ENCODE measurements at places on chromosomes 3 and 15.

DNA sequence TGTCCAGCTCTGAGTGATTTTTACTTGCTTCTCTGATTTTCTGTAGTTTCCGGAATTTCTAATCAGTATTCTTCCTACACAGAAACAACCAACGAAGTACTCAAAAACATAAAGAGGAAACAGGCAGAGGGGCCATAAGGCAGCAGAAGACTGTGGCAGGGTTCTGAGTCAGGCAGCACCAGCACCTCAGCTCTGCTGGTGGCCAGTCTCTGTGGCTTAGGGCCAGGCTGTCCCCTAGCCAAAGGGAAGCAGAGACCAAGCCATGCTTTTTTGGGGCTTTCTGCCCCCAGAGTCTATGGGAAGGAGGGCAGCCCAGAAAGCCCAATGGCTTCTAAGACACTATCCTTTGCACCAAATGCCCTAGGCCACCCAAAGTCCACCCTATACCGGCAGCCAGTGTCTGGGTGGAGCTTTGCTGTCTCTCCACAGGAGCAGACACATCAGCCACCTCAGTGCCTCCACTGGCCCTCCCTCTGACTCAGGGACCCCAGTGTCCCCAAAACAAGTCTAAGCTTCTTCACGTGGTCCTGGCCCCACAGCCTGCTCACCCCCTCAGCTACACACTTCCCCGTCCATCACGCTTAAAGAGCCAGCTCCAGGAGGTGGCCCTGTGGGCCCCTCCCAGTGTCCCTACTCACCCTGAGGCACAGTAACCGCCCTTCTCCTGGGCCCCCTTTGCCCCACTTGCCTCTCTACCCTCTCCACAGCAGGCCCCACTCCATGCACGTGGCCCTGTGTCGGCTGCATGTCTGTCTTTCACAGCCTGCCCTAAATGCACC is 46.2 kb downstream of the CCDC12 start:
- DNase-seq: no peak

DNA sequence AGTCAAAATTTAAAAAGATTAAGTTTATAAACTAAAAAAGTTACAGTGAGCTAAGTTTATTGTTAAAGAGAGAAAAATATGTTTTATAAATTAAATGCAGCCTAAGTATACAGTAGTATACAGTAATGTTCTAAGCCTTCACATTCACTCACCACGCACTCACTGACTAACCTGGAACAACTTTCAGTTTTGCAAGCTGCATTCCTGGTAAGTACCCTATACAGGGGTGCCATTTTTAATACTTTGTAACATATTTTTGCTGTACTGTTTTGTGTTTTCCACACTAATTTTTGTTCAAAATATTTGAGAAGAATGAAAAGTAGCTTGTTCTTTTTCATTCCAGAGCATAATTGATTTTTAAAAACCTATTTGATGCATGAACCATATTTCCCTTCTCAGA is 524.9 kb downstream of the RBMS3 start:
- no peak for DNase-seq

- DNase-seq: no peak
Measured at GRCh38 chr15:60115579-60116380, 111.7 kb downstream of the FOXB1 start.

GRCh38 chr15:73787621-73788020 is 34.5 kb upstream of the INSYN1 start:
- DNase-seq: no peak

GRCh38 chr3:127037971-127038446 is 55.1 kb downstream of the PLXNA1 start:
- no peak for DNase-seq

DNA sequence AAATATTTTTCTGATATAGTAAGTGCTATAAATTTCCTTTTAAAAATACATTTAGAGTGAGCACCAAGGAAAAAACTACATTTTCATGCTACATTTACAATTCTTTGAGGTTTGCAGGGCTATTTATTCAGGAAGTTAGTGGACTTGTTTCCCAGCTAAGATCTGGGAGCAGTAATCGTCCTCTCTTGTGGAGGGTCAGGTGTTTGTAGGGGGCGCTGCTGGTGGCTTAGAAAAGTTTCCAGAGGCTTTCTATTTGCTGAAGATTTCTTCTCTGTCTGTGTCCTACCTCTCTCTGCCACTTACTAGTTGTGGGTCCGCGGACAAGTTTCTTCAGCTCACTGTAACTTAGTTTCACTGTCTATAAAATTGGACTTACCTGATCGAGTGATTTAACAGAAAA is 163.9 kb downstream of the PEX5L start:
- no peak for DNase-seq

DNA sequence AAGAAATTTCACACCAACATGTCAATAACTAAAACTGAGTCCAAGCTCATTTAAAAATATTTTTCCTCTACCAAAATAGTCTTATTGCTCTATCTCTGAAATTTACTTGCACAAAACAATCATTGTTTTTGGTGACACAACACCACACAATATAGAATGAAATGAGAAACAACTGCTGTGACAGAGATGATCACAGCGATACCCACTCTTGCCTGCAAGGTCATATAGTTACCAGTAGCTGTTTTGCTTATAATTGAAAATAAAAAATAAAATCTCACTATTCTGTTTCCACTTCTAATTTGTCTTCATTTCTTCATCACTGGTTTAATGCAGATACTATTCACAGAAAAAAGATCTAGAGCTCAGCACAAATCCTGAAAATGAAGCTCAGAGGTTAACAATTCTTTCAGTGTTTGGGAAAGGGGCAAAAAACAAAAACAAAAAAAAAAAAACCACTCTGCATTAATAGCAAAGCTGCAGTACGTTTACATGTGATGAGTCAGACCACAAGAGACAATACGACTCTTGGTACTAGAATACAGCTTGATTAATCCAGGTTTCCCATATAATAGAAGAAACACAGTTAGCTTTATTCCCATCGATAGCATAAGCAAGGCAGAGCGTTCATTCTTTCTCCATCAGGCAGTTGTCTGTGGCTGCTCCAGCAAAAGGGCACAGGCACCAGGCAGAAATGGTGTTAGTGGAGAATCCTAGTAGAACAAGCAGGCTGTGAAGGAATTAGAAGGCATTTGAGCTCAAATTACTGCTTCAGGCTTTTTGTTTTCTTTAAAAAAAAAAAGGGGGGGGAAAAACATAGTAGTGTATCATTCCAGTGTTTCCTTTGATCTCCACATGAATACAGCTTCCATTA is 773 bp downstream of the ANKRD28 start:
- DNase-seq: no peak

DNA sequence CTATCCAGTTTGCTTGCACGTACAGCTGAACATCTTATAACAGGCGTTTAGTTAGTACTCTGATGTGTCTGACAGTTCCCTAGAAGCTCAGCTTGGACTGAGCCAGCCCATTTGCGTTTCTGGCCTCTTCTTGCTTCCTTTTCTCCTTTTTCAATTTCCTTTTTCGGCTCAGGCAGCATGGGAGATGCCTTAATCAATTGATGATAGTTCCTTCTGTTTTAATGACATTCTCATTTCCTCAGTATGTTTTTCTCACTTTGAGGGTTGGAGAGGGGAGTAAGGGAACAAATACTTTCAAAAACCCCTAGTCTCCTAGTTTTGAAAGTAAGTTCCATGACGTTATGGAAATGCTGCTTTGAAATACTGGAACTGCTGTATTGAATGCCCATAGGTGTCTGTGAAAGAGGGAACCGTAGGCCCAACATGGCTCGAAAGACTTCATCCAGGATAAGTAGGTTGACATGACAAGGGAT is 18.9 kb downstream of the IL1RAP start:
- DNase-seq: no peak

DNA sequence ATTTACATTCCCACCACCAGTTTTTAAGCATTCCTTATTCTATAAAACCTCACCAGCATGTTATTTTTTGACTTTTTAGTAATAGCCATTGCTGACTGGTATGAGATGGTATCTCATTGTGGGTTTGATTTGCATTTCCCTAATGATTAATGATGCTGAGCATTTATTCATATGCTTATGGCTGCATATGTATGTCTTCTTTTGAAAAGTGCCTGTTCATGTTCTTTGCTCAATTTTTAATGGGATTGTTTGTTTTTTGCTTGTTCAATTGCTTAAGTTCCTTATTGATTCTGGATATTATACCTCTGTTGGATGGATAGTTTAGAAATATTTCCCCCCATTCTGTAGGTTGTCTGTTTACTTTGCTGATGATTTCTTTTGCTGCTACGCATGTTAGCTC is 16.1 kb downstream of the TBC1D5 start:
- no peak for DNase-seq

GRCh38 chr3:186998937-186999368 is 68.6 kb downstream of the ST6GAL1 start:
- no peak for DNase-seq

DNA sequence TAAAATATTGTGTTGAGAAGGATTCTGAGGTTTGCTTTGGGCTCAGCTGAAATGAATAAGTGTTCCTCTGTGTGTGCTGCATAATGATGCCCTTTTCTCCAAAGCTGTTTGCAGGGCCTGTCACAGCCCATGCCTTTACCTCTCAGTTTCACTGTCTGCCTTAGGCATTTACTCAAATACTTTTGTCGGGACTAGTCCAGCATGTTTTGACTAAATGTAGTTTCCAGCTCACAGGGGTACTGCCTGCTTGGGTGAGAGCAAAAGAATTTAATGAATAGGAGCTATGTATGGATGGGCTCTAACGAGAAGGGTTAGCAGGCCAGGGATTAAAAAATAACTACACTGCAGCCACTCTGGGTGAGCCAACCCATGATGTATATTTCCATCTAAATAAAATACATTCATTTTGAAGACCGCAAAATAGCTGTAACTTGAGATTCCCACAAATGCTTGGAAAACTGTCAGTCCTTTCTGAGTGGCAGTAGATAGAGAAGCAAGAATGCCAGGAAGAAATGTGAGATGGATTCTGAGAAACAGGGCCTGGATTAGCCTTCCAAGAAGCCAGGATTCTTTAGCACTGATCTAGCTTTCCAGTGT is 549.2 kb upstream of the TBL1XR1 start:
- no peak for DNase-seq

GRCh38 chr3:119294696-119295671 is 801 bp downstream of the ARHGAP31 start:
- peak; percentile 27 for DNase-seq

DNA sequence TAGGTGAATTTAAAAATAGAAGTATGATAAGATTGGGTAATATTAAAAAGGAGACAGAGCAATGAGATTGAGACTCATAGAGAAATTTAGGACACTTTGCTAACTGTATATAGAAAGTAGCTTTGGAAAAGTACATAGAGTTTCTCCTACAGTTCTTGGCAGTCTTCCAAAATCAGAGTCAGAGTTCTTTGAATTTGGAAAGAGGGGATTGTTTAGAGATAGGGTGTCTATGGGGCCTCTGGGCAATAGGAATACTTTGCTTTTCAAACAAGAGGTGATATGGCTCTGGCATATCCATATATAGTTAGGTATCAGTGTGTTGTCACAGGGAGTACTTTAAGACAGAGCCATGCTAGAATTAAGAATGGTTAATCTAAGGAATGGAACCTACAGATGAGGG is 477.1 kb upstream of the KCNMB2 start:
- no peak for DNase-seq

DNA sequence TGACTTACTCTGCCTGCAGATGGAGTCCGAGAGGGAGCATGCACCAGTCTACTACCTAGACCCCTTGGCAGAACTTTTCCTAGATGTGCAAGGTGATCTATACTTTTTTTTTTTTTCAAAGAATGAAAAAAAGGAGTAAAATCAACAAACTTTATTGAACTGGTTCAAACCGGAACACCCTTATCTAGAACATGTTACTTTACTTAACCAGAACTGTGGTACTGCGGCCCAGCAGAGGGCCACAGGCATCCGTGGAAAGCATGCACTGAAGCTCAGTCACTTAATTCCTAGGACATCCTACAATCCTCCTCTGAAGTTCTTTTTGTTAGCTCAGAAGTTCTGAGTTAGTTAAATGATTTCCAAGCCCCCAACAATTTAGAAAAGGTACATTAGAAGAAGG is 21.6 kb downstream of the CHAC1 start:
- no peak for DNase-seq

DNA sequence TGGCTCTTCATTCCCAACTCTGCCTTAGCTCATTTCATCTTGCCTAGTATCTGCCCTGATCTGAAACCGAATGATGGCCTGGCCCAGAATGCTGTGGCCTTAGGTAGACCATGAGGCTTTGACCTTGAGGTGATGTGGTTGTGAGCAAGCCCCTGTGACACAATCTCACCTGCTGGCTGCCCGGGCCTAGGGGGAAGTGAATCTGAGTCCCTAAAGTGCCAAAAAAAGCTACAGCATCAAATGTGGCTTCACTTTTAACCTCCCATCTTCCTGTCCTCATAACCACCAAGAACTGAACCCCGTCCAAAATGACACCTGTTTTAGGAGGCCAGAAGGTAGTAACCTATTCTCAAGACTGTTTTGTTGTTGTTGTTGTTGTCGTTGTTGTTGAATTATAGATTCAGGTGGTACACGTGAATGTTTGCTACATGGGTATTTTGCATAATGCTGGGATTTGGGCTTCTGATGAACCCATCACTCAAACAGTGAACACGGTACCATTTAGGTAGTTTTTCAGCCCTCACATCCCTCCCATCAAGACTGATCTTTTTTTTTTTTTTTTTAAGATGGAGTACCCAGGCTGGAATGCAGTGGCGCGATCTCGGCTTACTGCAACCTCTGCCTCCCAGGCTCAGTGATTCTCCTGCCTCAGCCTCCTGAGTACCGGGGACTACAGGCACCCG is 54.6 kb downstream of the MCCC1 start:
- no peak for DNase-seq

DNA sequence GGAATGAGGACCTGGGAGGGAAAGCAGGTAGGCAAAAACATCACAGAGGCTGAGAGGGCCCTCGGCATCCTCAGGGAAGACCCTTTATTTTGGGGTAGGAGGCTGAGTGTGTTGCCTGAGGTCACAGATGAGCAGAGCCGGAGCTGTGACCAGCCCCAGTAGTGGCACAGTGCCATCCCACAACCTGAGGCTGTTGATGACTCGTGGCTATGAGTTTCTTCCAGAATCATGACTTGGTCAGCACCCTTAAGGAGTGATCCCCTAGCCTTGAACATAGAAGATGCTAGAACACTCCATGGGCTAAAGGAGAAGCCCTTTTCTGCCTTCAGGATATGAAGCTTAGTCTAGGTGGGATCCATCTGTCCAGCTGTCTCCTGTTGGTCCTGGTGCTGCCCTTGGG is 19.5 kb upstream of the CXCR6 start:
- DNase-seq: no peak

DNA sequence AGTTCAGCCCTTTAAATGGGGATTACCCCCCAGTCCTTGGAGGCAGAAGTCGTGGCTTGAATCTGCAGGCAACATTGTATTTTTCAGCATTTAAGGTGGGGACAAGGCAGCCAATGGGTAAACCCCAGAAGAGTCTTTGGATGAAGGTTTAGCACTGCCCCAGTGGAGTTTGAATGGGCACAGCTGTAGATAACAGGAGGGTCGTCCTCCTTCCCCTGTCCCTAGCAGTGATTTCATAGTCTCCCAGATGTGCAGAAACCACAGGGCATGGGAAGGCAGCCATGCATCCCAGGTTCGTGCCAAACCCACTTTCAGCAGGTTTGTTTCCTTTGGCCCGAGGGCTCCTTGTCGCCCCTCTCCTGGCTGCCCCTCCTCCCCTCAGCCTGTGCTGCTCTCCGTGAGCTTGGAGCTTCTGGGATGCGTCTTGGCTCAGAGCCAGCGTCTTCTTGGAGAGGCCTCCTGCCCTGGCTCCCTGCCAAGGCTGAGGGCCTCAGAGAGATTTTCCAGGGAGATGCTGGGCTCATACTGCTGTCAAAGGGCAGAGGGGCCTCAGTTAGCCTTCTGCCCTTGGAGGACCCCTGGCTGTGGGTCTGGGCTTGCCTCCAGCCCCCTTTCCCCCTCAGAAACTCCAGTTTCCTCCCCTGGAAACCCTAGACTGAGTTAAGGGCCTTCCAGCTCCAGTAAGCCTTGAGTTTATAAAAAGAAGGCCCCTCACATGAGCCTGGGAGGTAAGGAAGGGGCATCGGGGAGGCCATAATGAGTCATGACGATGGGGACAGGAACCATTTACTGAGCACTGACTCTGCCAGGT is 48.9 kb upstream of the POLG start:
- no peak for DNase-seq
